ENCODE measurements at places on chromosomes 12 and 14.

DNA sequence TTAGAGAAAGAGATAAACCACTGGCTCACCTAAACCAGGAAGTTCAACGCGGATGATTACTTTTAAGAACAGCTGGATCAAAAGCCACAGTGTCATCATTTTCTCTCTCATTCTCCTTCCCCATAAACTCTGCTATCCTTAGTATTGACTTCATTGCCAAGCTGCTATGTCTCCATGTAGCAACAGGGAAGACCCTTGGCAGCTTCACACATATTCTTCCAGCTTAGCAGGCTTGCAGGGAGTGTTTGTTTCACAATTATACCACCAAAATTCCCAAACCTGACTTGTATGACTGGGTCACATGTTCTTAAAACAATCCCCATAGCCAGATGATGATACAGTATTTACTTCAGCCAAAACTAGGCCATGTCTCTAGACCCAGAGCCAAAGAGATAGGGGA is 235.5 kb downstream of the PAWR start:
- no peak for DNase-seq

GRCh38 chr14:100399052-100399849 is 76.1 kb downstream of the SLC25A47 start:
- no peak for DNase-seq

DNA sequence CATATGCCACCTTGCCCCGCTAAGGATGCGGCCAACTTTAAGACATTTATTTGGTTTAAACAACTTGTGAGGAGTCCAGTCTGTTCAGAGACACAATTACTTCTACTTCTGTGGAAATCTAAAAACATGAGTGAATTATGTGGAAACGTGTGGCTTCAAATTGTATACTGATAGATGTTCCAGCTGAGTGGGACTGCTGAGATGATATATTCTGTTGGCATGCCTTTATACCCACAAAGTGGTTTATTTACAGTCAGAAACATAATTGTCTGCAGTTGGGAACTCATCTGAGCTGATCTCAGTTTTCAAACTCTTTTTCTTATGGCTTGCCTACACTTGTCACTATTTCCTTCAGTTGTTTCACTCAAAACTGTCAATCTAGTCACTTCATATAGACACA is 67.8 kb downstream of the FLRT2 start:
- DNase-seq, result no peak

DNA sequence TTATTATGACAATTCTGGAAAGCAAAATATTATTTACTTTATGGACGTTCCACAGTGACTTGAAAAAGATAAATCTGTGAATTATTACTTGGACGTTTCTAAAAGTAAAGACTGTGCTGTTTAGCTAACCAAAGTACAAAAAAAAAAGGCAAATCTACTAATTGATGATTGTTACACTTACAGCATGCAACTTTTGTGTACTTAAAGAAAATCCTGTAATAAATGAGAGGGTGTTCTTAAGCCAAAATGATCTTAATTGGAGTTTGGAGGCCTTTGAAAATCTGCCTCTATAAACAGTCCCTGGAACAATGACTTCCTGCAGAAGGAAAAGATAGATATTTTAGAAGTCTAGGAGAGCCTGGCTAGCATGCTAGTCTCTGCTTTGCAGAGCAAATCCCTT is 434.0 kb upstream of the SYT1 start:
- no peak for DNase-seq

- no peak for DNase-seq
Measured at GRCh38 chr12:123599721-123600120, 2.2 kb upstream of the DDX55 start.

- DNase-seq, result no peak
Measured at GRCh38 chr12:56808954-56809353, 45.8 kb downstream of the HSD17B6 start.

DNA sequence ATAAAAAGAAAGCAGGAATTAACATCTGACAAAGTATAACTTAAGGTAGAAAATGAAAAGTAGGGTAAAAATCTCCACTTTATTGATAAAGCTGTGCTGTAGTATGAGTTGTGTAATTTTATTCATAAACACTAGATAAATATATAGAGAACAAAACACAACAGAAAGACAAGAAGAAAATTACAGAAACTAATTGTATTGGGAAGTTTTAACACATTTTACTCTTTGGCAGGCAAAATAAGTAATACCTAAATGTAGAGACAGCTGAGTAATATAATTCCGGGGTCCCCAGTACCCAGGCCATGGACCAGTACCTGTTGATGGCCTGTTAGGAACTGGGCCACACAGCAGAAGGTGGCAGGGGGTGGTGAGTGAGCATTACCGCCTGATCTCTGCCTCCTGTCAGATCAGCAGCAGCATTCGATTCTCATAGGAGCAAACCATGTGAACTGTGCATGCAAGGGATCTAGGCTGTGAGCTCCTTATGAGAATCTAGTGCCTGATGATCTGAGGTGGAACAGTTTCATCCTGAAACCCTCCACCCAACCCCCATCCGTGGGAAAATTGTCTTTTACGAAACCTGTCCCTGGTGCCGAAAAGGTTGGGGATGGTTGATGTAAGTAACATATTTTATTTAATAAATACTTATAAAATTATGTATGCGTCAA is 84.4 kb upstream of the ETV6 start:
- no peak for DNase-seq

DNA sequence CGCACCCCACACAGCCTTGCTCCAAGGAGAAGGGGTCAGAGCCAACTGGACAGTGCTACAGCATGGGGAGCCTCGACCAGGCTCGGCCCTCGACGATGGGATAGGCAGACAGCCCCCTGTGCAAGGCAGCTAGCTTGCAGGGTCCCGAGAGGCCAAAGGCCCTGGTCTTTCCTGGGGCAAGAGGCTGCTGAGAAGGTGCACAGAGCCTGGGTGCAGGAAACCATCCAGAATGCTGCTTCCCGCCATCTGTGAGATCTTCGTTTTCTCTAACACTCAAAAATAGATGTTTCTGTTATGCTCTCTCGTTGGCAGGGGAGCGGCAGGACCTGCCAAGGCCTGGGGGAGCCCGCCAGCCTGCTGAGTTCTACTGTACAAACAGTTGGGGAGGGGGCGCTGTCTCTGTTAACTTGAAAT is 168.0 kb upstream of the RTL1 start:
- DNase-seq, result no peak

DNA sequence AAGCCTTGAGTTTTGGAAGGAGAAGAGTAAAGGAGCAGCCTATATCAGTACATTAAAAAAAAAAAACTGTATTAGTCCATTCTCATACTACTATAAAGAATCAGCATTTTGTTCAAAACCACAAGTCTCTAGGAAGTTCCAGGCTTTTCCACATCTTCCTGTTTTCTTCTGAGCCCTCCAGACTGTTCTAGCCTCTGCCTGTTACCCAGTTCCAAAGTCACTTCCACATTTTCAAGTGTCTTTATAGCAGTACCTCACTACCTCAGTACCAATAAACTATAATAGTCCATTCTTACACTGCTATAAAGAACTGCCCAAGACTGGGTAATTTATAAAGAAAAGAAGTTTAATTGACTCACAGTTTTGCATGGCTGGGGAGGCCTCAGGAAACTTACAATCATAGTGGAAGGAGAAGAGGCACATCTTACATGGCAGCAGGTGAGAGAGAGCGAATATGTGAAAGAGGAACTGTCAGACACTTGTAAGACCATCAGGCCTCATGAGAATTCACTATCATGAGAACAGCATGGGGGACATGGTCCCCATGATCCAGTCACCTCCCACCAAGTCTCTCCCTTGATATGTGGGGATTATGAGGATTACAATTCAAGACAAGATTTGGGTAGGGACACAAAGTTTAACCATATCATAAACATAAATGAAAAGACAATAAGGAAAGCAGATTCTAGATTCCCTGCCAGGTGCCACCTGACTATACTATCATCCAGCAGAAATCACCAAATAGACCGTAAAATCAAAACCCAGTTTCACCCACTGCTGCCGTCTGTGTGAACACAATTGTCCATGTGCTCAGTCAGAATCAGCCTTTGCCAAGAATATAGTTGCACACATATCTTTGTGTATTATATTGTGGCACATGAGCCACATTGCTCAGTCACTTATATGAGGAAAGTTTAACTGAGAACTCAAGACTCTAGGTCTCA is 27.8 kb downstream of the TOGARAM1 start:
- no peak for DNase-seq
